Activated CD4-positive, alpha-beta memory T cell treated with anti-CD3 and anti-CD28 coated beads for 36 hours (primary cell): ENCODE measurements at places on chromosomes 16 and 17. TPM values are rescaled to one million over a fixed set of nuclear protein-coding genes. Genes with fewer than 3 reads are reported as not detected.

The CRHR1 gene
- total RNA-seq: not detected

GRCh38 chr16:11183035-11183812 is 72.8 kb downstream of the SOCS1 start:
- H3K27me3 ChIP-seq: no peaks in the 10 kb centered on the region
- peaks cover 40% of the 10 kb centered on the region for H3K4me1 ChIP-seq
- H3K36me3 ChIP-seq: peaks cover 18% of the 10 kb centered on the region
- no peak for DNase-seq

GRCh38 chr16:74667255-74667700 is 601 bp upstream of the RFWD3 start:
- H3K27me3 ChIP-seq: no peaks in the 10 kb centered on the region
- peaks cover 36% of the 10 kb centered on the region for H3K4me1 ChIP-seq
- peak overlapping the region; percentile 91 for H3K27ac ChIP-seq
- H3K36me3 ChIP-seq: peaks cover 43% of the 10 kb centered on the region
- DNase-seq: peak; percentile 58

The FA2H gene
- not detected for total RNA-seq

- no peaks in the 10 kb centered on the region for H3K27me3 ChIP-seq
- H3K36me3 ChIP-seq: peaks cover 3% of the 10 kb centered on the region
- H3K4me1 ChIP-seq: peaks cover 11% of the 10 kb centered on the region
- H3K4me3 ChIP-seq: no peak overlapping the region
Measured at GRCh38 chr17:13822700-13823099, 221.0 kb upstream of the HS3ST3A1 start.

The RPH3AL gene
- total RNA-seq: 1.7 TPM

- H3K4me3 ChIP-seq: peak overlapping the region; percentile 60
- H3K27me3 ChIP-seq: no peaks in the 10 kb centered on the region
- H3K27ac ChIP-seq: no peak overlapping the region
- H3K4me1 ChIP-seq: peaks cover 28% of the 10 kb centered on the region
Measured at GRCh38 chr17:1714980-1715802, 5.0 kb upstream of the TLCD2 start.

DNA sequence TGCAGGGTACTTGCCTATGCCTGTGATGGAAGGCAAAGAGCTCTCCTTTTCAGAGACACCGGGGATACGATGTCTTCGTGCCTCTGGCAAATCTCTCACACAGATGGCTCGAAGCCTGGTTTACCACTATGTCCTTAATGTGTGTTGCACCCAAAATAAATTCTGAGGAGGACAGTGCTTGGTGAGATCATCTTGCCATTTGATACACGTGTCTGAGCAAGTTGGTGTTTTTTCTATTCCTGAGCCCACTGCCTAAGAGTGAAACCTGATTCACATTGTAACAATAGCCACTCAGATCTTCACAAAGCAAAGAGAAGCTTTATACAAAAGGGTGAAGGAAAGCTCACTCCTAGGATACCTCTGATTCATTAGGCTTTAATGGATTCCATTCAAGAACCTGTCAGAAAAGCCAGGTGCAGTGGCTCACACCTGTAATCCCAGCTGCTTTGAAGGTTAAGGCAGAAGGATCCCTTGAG is 33.1 kb upstream of the AKAP1 start:
- no peaks in the 10 kb centered on the region for H3K36me3 ChIP-seq
- H3K4me3 ChIP-seq: no peak overlapping the region
- H3K4me1 ChIP-seq: peaks cover 6% of the 10 kb centered on the region
- no peak for DNase-seq

The SULT1A1 gene
- 8.7 TPM for total RNA-seq

DNA sequence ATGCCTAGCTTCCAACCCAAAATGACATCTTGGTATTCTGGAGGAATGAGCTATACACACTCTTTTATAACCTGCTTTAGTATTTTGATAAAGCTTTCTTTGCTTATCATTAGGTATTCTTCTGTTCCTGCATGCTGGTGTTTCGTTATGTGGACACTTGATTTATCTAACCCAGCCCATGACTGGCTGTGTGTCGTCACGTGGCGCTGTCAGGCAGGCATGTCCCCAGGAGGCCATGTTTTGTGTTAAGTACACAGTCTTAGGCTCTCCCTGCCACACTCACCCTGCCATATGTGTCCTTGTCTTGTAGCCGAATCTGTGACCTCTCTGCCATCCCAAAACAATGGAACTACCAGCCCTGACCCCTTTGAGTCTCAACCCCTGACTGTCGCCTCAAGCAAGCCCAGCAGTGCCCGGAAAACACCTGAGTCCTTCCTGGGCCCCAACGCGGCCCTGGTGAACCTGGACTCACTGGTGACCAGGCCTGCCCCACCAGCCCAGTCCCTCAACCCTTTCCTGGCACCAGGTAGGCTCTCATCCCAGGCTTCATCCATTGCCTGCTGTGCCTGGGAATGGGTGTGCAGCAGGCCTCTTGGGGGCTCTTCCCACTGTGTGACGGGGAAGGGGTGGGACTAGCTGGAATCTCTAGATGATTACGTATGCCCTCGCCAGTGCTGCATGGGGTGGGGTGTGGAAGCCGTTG is 30.8 kb downstream of the B9D1 start:
- H3K36me3 ChIP-seq: no peaks in the 10 kb centered on the region
- peak; percentile 5 for DNase-seq
- H3K27ac ChIP-seq: no peak overlapping the region

GRCh38 chr17:70295329-70295728 is 126.0 kb downstream of the KCNJ2 start:
- peaks cover 2% of the 10 kb centered on the region for H3K27me3 ChIP-seq
- H3K4me3 ChIP-seq: no peak overlapping the region
- no peaks in the 10 kb centered on the region for H3K36me3 ChIP-seq
- no peak for DNase-seq
- H3K27ac ChIP-seq: no peak overlapping the region

DNA sequence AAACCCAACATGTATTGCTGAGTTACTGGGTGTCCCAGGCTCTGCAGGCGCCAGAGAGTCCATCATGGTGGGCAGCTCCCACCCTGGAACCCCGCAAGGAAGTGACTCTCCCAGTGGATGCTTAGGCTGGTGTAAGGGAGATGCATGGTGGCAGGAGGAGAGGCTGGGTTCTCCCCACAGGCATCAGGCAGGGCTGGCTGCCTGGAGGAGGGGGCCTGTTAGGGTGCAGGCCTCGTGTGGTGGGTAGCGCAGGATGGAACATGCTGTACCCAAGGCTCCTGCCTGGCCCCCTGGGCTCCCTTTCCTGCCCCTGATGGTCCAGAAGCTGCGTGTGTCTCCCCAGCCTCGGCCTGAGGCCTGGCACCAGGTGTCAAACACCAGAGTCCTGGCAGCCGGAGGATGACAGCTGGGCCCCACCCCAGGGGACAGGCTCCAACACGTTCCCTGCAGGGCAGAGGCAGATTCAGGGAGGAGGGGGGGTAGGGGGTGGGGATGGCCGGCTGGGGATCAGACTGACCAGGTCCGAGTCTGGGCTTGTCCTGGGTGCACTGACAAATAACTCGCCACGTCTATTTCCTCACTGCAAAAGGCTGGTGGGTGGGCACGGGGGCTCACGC is 40.2 kb upstream of the CIBAR2 start:
- no peak overlapping the region for H3K4me3 ChIP-seq
- H3K27ac ChIP-seq: no peak overlapping the region
- no peaks in the 10 kb centered on the region for H3K36me3 ChIP-seq
- peaks cover 2% of the 10 kb centered on the region for H3K4me1 ChIP-seq
- DNase-seq: no peak
- H3K27me3 ChIP-seq: no peaks in the 10 kb centered on the region

GRCh38 chr16:1502092-1503004 is 9.2 kb downstream of the TELO2 start:
- H3K4me1 ChIP-seq: no peaks in the 10 kb centered on the region
- H3K27me3 ChIP-seq: no peaks in the 10 kb centered on the region
- peaks cover 14% of the 10 kb centered on the region for H3K36me3 ChIP-seq
- DNase-seq: no peak
- H3K27ac ChIP-seq: no peak overlapping the region
- H3K4me3 ChIP-seq: no peak overlapping the region

DNA sequence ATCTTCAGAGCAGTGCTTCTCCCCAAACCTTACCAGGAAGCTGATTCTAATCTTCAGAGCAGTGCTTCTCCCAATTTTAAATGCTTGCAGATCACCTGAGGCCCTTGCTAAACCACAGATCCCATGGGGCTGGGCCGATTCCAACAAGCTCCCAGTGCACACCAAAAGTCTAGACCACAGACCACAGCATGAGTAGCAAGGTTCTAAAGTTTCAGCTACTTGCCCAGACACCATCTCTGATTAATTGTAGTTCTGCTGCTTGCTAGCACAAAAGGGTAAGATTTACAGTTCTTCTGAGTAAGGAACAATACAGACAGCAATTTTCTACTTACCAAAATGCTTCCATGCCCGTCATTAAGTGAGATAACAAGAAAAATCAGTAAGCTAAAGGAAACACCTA is 12.2 kb downstream of the CLEC3A start:
- H3K4me1 ChIP-seq: peaks cover 11% of the 10 kb centered on the region
- no peak overlapping the region for H3K27ac ChIP-seq
- no peaks in the 10 kb centered on the region for H3K27me3 ChIP-seq

The EVI2B gene
- total RNA-seq: 14.1 TPM

GRCh38 chr17:4420692-4421131 is 13.0 kb upstream of the SPNS3 start:
- peaks cover 3% of the 10 kb centered on the region for H3K4me1 ChIP-seq
- H3K36me3 ChIP-seq: no peaks in the 10 kb centered on the region

DNA sequence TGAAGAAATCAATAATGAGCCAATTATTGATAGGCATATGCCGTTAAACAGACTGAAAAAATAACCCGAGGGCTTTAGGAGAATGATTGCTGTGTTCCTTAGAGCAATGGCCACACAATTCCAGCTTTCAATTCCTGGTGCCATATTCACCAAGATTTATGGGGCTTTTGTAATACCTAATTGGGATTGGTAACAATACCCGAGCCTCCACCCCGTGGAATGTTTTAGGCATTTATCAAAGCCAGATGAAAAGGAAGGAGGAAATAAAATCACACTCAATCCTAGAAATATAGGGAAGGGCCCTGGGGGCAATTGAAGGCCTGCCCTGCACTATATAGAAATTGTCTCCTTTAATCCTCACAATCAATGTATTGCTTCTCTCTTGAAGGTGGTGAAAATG is 42.1 kb upstream of the MLYCD start:
- no peaks in the 10 kb centered on the region for H3K27me3 ChIP-seq
- H3K36me3 ChIP-seq: no peaks in the 10 kb centered on the region
- no peak for DNase-seq
- no peak overlapping the region for H3K4me3 ChIP-seq

GRCh38 chr17:46092991-46093390 is 93.9 kb downstream of the STH start:
- H3K4me1 ChIP-seq: peaks cover 55% of the 10 kb centered on the region
- H3K27me3 ChIP-seq: no peaks in the 10 kb centered on the region
- no peak overlapping the region for H3K4me3 ChIP-seq
- no peak for DNase-seq

DNA sequence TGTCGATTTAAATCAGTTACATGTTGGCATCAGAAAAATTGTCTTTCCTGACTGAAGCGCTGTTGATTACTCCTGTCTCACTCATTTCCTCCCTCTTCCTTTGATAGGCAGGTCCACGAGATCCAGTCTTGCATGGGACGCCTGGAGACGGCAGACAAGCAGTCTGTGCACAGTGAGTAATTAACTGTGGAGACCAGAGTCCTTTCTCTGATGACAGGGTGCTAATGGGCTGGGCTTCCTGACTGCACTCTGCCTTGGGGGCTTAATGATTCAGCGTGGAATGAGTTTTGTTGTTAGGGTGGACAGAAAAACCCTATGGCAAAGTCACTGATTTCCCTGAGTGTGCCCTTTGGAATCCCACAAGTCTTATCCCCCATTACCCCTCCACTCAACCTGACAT is 6.5 kb downstream of the GOSR2 start:
- no peak overlapping the region for H3K4me3 ChIP-seq
- no peak overlapping the region for H3K27ac ChIP-seq
- DNase-seq: no peak
- no peaks in the 10 kb centered on the region for H3K27me3 ChIP-seq

GRCh38 chr16:50152807-50153595 is at the start of gene TENT4B:
Gene TENT4B (plus strand): TSS chr16:50153306. CDS start chr16:50153622, 316 bp downstream.
- DNase-seq: peak; percentile 90
- H3K36me3 ChIP-seq: no peaks in the 10 kb centered on the region
- peak within 1 kb of the TSS; percentile 91 for H3K27ac ChIP-seq
- H3K4me3 ChIP-seq: peak within 1 kb of the TSS; percentile 80
